ENCODE measurements at places on chromosomes 3 and 15. TPM values are rescaled to one million over a fixed set of nuclear protein-coding genes. Genes with fewer than 3 reads are reported as not detected.

TAMM41 gene
- total RNA-seq: 8.4 TPM

ARGFX gene
- not detected for total RNA-seq

HDGFL3 gene
- 24.4 TPM for total RNA-seq

CRYBG3 gene
- total RNA-seq: 46.9 TPM

TMEM158 gene
- 25.3 TPM for total RNA-seq

SEMA3B gene
- total RNA-seq: 3.1 TPM

ASB14 gene
- total RNA-seq: not detected

MEX3B gene
- total RNA-seq: 8.9 TPM

SLC12A8 gene
- total RNA-seq: 12.1 TPM

CLRN1 gene
- not detected for total RNA-seq

TM4SF4 gene
- total RNA-seq: not detected

TUSC2 gene
- total RNA-seq: 17.6 TPM

DPPA2 gene
- not detected for total RNA-seq

TOP2B gene
- 66.0 TPM for total RNA-seq

LMAN1L gene
- not detected for total RNA-seq

DISP2 gene
- 0.08 TPM for total RNA-seq

PTPRG gene
- 27.2 TPM for total RNA-seq

SPRED1 gene
- total RNA-seq: 29.0 TPM

ST8SIA2 gene
- total RNA-seq: not detected

VWA5B2 gene
- total RNA-seq: not detected

ECE2 gene
- total RNA-seq: not detected

RARRES1 gene
- 88.2 TPM for total RNA-seq

CSPG4 gene
- 17.1 TPM for total RNA-seq

PLSCR2 gene
- total RNA-seq: not detected

MST1R gene
- 3.1 TPM for total RNA-seq

ALAS1 gene
- 45.7 TPM for total RNA-seq

TPRG1 gene
- 0.13 TPM for total RNA-seq

ZDHHC23 gene
- 0.39 TPM for total RNA-seq

SMAD6 gene
- 5.3 TPM for total RNA-seq

All from epithelial cell of alveolus of lung (primary cell).